Activated T-helper 1 cell treated with anti-CD3 and anti-CD28 coated beads, Interleukin-12 subunit alpha, Interleukin-12 subunit beta, Interleukin-2, Interleukin-4 antibody, amounts not matched to agents 30 ng/mL and 10 ng/mL and 1 ng/mL, durations not matched to agents 14 hours and 24 hours and 36 hours (primary cell): ENCODE measurements at places on chromosomes 4 and X.

- no peak for DNase-seq
Measured at GRCh38 chr4:156595041-156595440, 376.6 kb downstream of the PDGFC start.

DNA sequence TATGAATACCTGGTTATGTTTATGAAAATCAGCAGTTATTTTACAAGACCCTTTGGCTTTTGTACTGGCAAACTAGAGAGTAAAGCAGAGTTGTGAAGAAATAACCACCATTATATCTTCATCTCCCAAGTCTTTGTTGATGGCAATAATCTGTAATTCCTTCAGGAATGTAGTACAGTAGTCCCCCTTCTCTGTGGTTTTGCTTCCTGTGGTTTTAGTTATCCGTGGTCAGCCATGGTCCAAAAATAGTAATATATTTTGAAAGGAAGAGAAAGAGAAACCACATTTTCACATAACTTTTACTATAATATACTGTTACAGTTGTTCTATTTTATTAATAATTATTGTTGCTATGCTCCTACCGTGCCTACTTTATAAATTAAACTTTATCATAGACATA, 27.8 kb downstream of the BANK1 start:
- no peak for DNase-seq

DNA sequence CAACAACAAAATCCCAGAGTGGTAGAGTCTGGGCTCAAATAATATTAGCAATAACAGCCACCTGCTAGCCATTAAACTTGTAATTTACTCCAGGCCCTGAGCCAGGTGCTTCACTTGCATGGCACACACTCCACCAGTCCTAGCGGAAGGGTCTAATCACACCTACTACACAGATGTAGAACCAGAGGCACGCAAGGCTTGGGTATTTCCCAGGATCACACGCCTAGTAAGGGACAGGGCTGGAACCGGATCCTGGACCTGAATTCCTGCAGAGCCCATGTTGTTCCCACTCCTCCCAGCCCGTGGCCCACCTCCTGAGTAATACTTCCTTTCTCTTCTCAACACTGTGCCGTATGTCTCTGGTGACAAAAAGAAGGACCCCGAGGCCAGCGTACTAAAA, 5.7 kb downstream of the MAGEA1 start:
- DNase-seq = no peak

GRCh38 chr4:23976423-23976822, 86.6 kb upstream of the PPARGC1A start:
- DNase-seq = no peak
